GM12891 (cell line): ENCODE measurements at places on chromosomes 3 and 15.

DNA sequence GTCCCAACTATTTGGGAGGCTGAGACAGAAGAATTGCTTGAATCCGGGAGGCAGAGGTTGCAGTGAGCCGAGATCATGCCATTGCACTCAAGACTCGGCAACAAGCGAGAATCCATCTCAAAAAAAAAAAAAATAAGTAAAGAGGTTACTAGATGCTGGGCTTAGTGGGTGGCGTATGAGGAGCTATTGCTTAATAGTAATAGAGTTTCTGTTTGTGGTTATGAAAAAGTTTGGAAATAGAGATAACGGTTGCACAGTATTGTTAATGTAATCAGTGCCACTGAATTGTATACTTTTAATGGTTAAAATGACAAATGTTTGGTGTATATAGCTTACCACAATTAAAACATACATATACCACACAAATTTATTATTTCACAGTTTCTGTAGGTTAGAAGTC lies 14.7 kb upstream of the HHATL start:
- no peak for DNase-seq

DNA sequence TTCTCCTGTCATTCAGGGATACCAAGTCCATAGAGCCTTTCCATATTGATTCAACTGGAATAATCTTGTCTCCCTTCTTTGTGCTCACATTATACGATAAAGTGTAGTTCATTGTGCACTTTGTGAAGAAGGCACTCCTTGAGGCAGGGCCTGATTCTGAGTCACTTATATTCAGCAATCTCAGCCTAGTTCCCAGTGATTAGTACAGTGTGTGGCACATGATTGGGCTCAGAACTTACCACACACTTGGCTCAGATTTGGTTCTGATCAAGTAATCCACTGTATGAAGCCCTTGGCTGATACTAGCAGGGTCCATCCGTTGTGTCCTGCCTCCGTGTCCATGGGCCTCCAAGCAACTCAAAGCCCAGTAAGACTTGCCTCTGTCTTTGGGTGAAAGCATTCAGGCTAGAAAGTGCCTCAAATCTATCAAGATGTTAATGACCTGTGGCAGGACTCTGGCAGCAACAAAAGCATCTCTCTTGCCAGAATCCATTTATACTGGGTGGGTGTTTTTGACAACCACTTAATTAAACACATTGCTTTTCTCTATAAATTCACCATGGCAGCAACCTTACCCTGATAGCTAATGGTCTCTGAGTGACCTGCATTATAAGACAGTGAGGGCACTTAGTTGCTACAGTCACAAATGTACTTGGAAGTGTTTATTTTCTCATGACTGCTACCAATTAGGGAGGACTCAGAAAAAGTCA lies 51.3 kb downstream of the TPRG1 start:
- DNase-seq, result no peak

- DNase-seq, result no peak
Measured at GRCh38 chr15:34951993-34952392, 17.5 kb downstream of the AQR start.

- no peak for DNase-seq
Measured at GRCh38 chr3:194755671-194756459, 70.2 kb downstream of the FAM43A start.

- DNase-seq, result no peak
Measured at GRCh38 chr3:58625196-58625824, 41.3 kb downstream of the FAM3D start.

DNA sequence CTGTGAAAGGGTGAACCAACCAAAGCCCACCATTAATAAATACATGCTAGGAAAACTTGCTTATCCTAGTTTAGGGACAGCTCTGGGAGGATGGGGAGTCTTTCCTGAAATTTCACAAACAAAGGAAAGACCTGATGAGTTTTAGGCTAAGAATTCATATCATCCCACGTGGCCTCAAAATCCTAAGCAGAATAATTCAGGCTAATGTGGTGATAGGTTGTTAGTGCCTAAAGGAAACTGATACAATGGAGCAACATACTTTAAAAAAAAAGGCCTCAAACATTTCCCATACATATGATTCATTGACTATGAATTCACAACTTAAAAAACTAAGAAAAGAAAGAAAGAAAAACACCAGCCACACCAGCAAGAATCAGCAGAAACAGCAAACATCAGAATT lies 126.9 kb upstream of the CNTN4 start:
- no peak for DNase-seq

- DNase-seq, result no peak
Measured at GRCh38 chr15:69305204-69305931, 6.7 kb downstream of the PAQR5 start.

GRCh38 chr3:29026286-29026685 lies 254.6 kb upstream of the RBMS3 start:
- DNase-seq, result no peak

GRCh38 chr3:140406655-140407054 lies 271.2 kb upstream of the TRIM42 start:
- no peak for DNase-seq

GRCh38 chr3:194134231-194134756 lies 1.7 kb upstream of the HES1 start:
- no peak for DNase-seq

DNA sequence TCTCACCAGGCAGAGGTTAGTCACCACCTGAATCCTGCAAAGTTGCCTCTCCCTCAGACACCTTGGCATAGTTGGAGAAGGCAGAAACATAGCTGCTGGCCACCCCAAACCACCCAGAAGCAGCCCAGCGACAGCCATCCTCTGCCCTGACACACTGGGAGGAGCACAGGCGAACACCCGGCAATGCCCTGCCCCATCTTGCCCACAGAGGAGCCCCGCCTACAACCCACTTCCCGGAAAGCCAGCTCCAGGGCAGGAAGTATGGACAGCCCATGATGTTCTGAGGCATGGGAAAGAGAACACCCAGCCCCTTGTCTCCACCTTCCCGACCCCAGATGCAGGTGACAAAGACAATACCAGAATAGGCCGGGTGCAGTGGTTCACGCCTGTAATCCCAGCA lies 12.6 kb upstream of the SHISA5 start:
- no peak for DNase-seq

- DNase-seq, result no peak
Measured at GRCh38 chr3:110859336-110859735, 212.3 kb upstream of the NECTIN3 start.

DNA sequence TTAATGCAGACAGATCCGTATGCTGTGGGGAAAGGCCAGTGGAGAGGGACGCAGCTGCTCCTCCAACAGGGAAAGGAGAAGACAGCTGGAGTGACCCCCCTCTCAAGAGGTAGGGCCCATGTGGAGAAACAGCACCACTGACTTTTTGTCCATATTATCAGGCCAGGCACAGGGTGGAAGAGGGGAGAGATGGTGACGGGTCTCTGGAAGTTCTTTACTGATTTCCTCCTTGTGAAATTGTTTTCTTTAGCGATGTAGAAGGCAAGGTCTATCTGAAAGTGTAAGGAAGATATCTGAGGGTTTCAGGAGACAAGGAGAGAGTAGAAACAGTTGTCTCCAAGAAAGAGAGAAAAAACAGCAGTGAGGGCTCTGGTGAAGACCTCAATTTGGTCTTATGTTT lies 338.8 kb downstream of the VPS13C start:
- DNase-seq, result no peak

DNA sequence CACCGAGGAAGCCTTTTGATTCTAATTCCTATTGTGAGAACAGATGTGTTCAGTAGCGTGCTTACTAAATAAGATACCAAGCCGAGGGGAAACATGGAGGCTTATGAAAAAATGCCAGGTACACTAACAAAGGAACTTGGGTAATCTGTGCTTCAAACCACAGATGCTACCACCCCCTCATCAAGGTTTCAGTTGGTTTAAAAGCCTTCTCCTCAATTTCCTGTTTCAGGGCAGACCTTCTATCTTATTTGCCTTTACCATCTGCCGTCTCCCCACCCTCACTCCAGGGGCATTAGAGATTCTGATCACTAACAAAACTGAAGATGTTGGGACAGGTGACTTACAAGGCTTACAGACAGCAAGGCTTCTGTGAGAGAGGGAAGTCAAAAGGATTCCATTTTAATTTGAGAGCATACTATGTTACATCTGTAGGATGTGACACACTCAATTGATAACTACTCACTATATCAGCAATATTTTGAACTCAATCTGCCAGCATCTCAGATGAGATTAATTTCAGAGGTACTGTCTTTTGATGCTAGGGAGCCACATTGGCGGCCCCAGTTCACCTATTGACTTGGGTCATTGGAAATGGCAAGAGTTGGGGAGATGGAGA lies 60.6 kb upstream of the PLCL2 start:
- DNase-seq, result no peak

DNA sequence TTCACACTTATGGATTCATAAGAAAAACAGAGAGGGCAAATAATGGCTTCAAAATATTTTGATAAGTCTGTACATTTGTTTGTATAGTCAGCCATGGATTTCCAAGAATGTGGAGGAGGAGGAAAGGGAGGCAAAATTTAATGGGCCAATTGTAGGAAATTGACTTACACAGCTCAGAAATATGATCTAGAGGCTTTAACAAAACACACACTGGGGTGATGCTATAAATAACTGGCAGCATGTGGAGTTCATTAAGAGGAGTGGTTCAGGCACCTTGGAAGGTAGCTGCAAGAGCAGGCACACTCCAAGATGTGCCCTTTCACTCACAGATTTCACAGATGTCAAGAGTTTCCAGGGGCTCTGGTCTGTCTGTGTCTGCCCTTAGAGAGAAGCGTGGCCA lies 193.4 kb upstream of the RASGRP1 start:
- no peak for DNase-seq

DNA sequence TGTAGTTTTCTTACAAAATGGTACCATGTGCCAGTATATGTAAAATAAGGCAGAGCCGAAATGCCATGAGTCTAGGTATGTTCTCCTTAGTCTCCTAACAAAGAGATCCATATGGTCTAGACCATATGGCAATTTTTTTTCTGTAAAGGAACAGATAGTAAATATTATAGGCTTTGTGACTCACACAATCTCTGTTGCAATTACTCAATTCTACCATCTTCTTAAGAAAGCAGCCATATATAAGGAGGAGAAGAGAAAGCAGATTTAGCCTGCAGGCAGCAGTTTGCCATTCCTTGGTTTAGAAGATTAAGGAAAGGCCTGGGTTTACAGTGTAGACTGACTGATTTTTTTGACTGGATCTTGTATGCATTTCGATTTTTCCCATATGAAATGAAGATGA lies 16.3 kb upstream of the BBX start:
- no peak for DNase-seq

GRCh38 chr15:64991536-64992135 lies 1.9 kb upstream of the SPG21 start:
- DNase-seq, result no peak

DNA sequence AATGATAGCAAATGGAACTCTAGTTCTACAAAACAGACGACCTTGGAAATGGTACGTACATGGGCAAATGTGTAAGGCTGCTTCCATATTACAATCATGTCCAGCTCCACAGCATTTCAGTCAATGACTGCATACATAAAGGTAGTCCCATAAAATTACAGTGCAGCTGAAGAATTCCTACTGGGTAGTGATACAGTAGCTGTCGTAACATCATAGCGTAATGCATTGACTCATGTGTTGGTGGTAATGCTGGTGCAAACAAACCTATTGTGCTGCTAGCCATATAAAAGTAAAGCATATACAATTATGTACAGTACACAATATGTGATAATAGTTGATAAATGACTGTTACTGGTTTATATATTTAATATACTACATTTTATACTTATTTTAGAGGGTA lies 18.5 kb downstream of the TTC23 start:
- no peak for DNase-seq

DNA sequence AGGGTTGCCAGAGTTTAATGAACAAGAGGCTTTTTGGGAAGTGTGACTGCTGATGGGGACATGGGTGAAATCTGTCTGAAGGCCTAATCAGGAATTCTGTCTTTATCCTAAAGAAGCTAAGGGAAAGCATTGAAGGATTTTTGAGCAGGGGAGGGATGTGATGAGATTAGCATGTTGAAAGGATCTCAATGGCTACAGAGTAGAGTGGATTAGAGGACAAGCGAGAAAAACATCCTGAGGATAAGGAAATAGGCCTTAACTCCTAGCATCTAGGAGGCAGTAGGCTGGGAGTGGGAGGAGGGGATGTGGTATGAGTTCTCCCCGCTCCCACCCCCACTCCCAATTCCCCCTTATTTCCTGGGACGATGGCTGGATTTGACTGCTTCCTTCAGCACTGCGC lies 35.1 kb upstream of the SNTN start:
- no peak for DNase-seq

DNA sequence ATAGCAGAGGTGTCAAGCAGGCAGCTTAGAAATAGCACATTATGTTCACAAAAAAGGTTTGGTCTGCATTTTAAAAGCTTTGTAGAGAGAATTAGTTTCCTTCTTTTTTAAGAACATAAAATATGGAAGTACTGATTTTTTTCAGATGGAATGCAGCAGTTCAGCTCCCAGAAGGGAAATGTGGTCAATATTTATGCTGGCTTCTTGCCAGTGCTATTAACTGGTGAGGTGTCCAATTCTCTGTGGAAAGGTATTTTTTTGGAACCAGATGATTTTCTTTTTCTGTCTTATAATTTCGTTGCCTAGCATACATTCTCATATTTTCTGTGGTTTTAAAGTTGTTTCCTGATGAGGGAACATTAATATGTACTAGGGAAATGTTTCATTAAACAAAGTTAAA lies 211.4 kb upstream of the ZNF385D start:
- DNase-seq, result no peak

GRCh38 chr3:195906865-195907683 lies 1.3 kb downstream of the TNK2 start:
- no peak for DNase-seq

GRCh38 chr3:121730940-121731687 lies 18.4 kb downstream of the GOLGB1 start:
- no peak for DNase-seq

DNA sequence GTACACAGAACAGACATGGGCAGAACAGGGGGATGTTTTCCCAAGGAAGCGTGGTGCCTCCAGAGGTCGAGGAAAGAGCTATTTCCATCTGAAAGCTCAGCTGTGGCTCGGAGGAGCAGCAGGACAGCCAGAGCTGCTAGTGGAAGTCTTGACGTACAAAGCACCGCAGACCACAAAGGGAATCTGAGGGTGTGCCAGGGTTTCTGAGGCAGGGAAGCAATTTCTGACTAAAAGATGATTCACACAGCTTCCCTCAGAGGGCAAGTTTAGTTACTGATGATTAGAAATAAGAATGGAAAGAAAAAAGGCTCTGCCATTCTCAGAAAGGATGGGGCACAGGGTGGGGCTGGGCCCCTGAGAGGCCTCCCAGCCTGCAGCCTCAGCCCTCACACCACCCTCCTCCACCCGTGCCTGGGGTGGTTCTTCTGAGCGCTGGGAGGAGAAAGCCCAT lies 45.8 kb upstream of the SEC13 start:
- no peak for DNase-seq
